Large intestine (tissue), 12 donors: ENCODE measurements at places on chromosomes 4 and X. TPM values are rescaled to one million over a fixed set of nuclear protein-coding genes. Genes with fewer than 3 reads are reported as not detected.

Gene GYPB
- 3.4 TPM for polyA plus RNA-seq

Gene FGF5
- 0.25 TPM for polyA plus RNA-seq

Gene CCSER1
- 9.5 TPM for polyA plus RNA-seq

Gene DNAAF6
- not detected for polyA plus RNA-seq

Gene UGT2B15
- polyA plus RNA-seq = 29.6 TPM

Gene MAGEC1
- not detected for polyA plus RNA-seq

Gene CRMP1
- polyA plus RNA-seq = 31.5 TPM

Gene LNX1
- 10.8 TPM for polyA plus RNA-seq

Gene GABRE
- 47.5 TPM for polyA plus RNA-seq

Gene CCKAR
- polyA plus RNA-seq = 0.52 TPM

Gene GUCY1B1
- polyA plus RNA-seq = 13.5 TPM

Gene CXCL11
- 0.30 TPM for polyA plus RNA-seq

Gene CTAG1A
- polyA plus RNA-seq = not detected

Gene BST1
- 52.7 TPM for polyA plus RNA-seq

Gene SOX3
- not detected for polyA plus RNA-seq

Gene TGIF2LX
- polyA plus RNA-seq = not detected

Gene IL15
- polyA plus RNA-seq = 6.2 TPM

Gene TBX22
- polyA plus RNA-seq = 0.03 TPM

Gene RHOH
- polyA plus RNA-seq = 3.1 TPM

Gene GRIA2
- polyA plus RNA-seq = 4.4 TPM

Gene CT47A1
- polyA plus RNA-seq = not detected

Gene CMC4
- 9.1 TPM for polyA plus RNA-seq

Gene MAGED4
- polyA plus RNA-seq = 23.9 TPM

Gene COL4A6
- polyA plus RNA-seq = 6.8 TPM

Gene SLITRK4
- polyA plus RNA-seq = 13.7 TPM

Gene CCDC120
- polyA plus RNA-seq = 27.3 TPM

Gene TMEM156
- polyA plus RNA-seq = 1.7 TPM

Gene FGD1
- 8.0 TPM for polyA plus RNA-seq

Gene ANK2
- 50.4 TPM for polyA plus RNA-seq

Gene P2RY10
- polyA plus RNA-seq = 1.2 TPM

Gene HHIP
- polyA plus RNA-seq = 18.6 TPM
